ENCODE measurements at places on chromosomes 5 and 9.

DNA sequence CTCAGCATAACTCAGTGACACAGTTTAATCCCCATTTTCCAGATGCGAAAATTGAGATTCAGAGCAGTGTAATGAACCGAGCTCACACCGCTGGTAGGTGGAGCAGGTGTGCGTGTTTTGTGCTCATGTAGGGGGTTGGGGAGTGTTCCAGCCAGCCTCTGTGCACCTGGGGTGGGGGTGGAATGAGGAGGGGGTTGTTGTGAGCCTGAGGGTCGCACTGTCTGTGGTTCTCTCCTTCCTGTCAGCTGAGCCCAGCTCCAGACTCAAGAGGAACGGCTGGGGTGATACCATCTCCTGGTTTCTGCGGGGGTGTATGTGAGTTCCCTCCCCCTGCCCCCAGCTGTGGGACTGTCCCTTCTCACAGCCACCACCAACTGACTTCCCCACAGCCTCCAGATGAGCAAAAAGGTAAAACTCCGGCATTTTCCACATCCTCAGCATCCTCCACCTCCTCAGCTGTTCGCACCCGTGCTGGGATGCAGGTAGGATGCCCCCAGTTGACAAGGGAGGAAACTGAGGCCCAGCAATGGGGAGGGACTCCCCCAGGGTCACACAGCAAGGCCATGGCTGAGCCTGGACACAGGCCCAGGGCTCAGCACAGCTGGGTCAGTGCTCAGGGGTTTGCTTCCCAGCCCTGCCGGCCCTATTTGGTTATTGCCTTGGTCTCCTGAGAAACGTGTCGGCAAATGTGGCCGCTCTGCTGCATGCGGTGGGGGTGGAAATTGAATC is 2.1 kb downstream of the SH2D3C start:
- no peak for DNase-seq

DNA sequence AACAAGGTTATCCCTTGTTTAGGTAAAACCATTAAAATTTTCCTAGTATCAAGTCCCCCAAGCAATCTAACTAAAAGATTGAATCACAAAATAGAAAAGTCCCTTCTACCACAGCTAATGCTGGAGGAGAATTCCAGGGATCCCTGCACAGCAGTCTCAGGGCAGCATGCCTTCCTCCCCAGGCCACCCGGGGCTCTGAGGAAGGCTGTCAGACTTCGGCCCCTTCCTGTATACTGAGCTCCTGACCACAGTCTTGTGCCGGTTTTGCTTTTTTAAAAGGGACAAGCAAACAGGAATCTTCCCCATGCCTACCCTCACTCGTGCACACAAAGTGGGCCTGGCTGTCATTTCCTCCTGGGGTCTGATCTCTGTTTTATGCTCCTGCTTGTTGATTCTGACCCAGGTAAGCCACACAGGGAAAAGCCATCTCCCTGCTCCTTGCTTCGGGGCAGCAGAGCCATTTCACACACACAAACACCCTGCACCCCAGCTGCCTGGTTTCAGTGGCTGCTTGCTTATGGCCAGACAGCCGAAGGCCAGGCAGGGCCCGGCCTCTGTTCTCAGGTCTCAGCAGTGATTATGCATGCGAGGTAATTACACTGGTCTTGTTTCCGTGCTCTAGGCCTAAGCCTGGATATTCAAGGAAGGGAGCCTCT is 211.9 kb downstream of the NXNL2 start:
- no peak for DNase-seq

DNA sequence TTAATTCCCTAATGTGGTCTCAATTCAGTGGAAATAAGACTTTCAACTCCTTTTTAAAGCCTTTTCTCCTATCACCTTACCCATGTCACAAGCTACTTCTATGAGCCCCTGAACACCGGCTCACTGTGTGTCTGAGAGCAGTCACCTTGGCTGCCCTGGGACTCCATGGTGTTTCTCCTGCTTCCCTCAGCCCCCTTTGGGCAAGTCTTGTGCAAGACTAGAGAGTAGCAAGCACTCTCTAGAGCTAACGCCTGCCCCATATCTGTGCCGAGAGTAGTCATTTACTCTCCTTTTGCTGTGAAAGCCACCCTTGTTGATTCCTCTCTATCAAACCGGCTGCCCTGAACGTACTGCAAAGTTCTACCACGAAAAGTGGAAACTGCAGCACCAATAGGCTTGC is 77.9 kb upstream of the DAB2 start:
- no peak for DNase-seq

DNA sequence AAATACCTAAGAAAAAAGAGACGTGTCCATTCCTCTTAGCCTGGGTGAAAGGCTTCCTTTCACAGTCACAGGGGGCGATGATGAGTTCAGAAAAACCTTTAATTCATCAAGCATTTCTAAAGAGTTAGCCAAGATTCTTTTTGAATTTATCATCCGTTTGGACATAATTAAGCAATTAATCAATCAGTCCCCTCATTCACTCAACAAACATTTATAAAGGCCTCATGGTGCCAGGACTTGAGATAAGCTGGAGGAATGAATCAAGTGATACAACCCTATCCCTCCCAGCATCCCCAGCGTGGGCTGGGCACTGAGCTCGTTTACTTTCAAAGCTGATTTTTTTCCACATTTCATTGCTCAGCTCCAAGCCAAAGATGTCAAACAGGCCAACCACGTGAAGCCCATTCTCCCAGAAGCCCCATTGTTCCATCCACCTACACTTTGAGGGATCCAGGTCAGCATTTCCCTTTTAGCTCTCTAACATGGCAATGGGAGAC is 140.5 kb downstream of the SLIT3 start:
- peak; percentile 54 for DNase-seq

GRCh38 chr9:72960446-72960845 is 7.6 kb upstream of the ALDH1A1 start:
- no peak for DNase-seq

GRCh38 chr5:50730336-50730735 is 63.9 kb downstream of the PARP8 start:
- DNase-seq = no peak

GRCh38 chr5:34674187-34674586 is 18.1 kb downstream of the RAI14 start:
- DNase-seq = peak; percentile 92

DNA sequence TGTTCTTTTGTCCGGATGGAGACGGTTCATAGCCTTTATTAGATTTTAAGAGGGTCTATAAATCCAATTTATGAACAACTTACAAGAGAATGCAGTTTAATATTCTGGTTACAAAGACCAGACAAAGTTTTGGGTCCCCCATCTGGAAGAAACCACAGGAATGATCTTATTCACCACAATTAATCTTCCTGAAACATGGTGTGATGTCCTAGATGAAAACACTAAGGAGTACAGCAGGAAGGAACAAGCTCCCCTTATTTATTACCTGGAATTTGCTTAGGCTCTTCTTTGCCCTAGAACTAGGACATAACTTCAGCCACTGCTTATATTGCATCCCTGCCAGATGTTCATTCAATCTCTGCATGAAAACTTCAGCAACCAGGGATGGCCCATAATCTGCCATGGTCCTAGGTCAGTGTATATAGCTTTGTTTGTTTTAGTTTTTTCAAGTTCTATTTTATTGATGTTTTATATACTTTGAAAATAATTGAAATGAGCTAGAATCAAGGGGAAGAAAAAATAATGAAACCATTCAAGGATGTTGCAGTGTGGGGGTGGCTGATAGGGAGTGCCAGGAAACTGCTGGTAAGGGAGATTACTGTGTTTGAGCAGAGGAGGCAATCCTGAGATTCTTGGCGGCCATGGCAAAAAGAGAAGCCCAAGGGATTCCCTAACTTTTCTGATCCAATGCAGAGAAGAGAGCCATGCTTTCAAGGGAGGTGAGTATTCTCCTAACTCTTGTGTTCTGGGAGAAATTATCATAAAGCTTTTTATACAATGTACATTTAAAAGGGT is 16.8 kb downstream of the TXNDC8 start:
- DNase-seq = no peak

DNA sequence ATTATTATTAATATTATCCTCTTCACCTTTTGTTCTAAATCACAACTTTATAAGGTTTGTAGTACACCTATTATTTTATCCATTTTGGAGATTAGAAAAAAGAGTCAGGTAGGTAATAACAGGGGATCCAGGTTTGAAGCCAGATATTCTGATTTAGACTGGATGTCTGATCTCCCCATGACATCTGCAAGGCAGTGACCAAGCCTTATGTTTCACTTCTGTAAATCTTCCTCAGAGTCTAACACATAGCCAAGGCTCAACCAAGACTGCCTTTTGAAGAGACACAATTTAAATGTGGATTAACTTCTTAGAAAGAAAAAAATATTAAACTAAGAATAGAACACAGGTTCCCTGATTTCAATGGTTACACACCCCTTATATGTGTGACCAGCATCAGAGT is 44.2 kb downstream of the CETN3 start:
- no peak for DNase-seq

- no peak for DNase-seq
These were observed 12.1 kb downstream of the TTLL11 start for GRCh38 chr9:122080986-122081385.
